ENCODE measurements at places on chromosomes 6 and 20.

DNA sequence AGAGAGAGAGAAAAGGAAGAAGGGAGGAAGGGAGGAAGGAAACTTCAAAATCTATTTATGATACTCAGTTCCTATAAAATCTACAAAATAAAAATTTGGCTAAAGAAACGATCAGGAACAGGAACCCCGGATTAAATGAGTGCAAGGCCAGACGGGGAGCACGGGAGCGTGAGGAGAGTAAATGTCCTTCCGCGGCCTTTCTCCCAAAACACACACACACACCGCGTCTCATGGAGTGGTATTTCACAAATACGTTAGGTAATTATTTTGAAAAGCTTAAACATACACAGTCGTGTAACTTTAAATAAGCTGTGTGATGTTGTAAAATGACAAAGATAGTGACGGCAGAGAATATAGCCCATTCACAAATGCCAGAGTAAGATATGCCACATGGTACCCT, 125.7 kb upstream of the AFDN start:
- DNase-seq = no peak

DNA sequence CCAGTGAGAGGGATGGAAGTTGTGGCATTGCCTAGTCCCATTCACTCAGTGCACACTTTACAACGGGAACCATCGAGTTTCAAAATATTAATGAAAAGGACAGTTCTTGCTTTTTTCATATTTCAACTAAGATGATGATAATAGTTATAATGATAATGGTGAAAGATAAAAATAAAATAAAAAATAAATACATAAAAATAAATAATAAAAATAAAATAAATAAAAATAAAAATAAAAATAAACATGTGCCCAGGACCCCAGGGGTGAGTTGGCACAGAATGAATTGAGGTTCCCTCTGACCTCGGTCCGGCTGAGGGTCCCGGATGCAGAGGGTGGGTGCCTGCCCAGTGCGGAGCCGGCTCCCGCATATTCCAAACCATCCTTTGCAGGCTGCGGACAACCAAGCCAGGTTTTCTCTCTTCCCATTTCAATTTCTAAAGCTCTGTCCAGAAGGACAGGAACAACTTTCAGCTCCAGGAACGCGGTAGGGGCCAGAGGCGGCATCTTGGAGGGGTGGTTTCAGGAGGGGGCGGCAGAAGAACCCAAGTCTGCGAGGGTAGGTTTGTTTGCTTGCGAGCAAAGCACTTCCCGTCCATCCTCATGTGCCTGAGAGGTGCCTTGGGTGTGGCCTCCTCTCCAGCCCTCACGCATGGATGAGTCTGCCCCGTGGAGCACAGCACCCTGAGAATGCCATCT, 236.8 kb downstream of the DLL1 start:
- DNase-seq = no peak

DNA sequence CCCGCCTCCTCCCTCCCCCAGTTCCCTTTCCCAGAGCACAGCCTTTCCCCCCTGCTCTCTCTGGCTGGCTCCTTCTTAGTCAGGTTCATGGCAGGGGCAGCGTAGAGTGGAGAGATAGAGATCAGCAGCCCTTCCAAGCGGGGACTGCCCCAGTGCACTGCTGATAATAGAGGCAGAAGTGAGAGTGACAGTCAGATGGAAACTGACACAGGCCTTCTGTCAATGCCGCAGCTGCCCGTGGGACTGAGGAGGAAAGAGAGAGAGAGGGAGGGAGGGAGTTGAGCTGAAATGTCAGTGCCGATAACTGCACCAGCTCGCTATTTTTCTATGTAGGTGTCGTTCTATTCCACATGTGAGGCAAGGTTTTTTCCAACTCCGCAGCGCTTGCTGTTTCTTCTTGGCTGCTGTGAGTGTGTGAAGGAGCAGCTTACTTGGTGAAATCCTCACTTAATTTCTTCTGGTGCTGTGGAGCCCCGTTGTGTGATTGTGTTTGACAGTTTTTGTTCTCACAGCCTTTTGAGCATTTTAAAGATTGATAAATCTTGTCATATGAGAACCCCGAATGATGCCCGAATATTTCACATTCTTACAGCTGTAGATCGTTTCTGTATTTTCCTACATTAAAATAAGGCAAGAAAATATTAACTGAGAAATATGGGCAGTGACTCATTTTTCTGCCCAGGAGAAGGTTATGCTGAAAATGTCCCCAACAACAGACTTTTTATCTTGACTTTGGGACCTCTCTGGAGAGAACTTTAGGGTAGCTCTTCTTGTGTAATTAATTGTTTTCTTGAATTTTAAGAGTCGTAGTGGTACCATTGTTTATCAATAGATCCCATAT, 386.4 kb upstream of the MMS22L start:
- no peak for DNase-seq

DNA sequence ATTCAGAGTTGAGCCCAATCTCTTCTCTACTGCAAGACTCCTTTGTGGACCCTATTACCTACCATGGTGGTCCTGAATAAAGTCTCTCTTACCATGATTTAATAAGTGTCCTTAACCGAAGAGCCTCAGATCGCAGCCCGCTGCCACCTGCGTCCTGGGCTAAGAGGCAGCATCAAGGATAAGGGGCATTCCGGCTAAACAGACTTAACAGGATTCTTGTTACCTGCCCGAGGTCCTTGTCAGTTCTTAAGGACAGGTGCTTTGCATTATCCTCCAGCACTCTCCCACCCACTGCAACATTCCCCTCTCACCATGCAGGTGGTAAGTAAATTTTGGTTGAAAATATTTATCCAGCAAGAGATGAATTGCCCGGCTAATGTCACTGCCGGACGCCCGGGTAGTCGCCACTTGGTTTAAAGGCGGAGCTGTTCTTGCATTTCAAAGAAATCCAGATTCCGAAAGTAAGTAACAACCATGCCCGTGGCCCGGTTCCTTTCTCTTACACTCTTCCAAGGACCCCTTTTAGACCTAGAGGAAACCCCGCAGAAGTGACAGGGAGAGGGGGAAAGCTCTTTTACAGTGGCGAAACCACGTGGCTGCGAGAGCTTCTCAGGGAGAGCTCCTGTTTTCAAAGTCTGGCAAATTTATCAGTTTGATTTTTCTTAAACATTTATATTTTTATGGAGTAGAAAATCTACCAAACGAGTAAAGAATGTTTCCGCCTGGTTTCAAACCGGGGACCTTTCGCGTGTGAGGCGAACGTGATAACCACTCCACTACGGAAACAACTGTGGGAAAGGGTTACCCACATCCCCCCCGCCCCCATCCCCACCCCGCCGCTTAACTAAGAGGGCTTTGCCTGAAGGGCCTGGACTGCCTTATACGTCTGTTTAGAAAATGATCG, 41.9 kb upstream of the PRSS16 start:
- no peak for DNase-seq

- DNase-seq = no peak
Measured at GRCh38 chr6:73923905-73924485, 228.0 kb downstream of the CD109 start.

DNA sequence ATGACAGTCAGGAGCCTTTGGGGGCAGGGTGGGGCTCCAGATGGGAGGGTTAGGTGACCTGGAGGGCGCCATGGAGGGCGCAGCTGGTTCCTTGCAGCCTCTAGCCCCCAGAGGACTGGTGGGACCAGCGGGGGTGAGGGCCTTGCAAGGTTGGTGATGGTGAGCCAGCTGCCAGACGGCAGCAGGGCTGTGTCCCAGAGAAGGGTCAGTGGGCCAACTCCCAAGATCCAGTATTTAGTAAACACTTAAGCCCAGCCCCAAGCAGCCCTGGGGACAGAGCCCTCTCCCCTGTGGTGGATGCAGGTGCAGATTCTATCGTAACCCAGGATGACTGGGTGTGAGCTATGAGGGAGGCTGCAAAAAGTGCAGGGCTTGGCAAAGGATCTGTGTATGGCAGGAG, 201.5 kb upstream of the RNF24 start:
- no peak for DNase-seq

GRCh38 chr6:166494757-166495486, 91.6 kb downstream of the RAMACL start:
- DNase-seq = no peak

GRCh38 chr20:6525447-6526303, 241.8 kb upstream of the BMP2 start:
- DNase-seq = peak; percentile 51

GRCh38 chr6:46510651-46511050, 19.4 kb upstream of the RCAN2 start:
- no peak for DNase-seq

DNA sequence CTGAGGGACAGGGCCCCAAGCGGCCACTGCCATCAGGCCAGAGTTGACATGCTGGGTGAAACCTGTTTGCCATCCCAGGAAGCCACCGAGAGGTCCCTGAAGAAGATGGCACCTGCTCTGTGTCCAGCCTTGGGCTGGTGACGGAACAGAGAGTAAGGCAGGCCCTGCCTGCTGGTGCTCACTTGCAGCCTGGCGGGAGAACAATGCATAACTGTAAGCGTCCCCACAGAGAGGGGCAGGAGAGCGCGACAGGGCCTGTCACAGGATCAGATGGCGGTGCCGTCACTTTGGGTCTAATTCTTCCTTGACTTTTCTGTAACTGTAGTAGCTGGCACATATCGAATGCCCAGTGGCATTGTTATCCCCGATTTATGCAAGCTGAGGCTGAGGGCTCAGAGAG, 29.0 kb upstream of the VSTM2L start:
- DNase-seq = no peak

- DNase-seq = no peak
Measured at GRCh38 chr20:1663917-1664316, 6.3 kb upstream of the SIRPG start.

- no peak for DNase-seq
Measured at GRCh38 chr6:166005401-166005943, 162.2 kb downstream of the TBXT start.

DNA sequence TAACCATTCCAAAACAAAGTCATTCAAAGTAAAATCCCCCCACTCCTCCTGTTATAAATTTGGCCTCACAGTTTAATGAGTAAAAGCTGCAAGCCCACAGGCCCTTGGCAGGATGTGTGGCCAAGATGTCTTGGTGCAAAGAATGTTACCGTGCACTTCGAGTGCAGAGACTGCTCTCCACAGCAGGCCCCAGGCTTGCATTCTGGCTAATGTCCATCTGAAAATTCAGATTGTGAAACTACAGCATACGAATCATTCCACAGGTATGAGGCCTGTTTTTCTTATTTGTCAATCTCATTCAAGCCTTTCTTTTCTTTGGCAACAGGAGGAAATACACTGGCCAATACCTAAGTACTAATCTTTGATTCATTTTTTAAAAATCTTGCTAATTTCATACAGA, 7.1 kb downstream of the RPS6KA2 start:
- no peak for DNase-seq

DNA sequence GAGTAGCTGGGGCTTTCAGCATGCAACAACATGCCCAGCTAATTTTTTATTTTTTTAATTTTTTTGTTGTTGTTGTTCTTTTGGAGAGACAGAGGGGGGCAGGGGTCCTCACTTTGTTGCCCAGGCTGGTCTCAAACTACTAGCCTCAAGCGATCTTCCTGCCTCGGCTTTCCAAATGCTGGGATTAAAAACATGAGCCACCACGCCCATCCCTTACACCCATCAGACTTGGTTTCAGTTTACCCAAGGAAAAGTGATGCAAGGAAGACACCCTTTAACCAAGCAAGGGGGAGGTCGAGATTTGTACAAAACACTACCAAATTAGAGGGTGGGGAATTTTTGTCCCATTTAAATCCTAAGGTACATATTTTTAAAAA, 210.1 kb downstream of the ARHGAP18 start:
- no peak for DNase-seq

DNA sequence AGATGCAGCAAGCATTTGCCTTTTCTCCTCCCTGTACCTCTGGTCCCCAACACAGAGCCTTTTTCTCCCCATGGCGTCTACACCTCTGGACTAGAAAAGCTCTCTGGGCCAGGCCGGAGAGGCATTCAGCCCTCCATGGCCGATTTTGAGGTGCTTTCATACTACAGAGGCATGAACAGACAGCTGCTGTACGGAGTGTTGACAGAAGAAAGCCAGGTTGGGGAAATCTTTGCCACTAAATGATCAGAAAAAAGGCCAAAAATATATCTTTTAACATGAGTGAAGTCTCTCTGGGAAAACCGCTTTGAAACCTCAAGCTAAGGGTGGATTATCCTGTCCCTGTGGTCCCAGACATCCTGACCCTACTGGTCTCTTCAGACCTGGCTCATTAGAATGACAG, 94.0 kb downstream of the TMEM170B start:
- DNase-seq = no peak
